D721Med (cell line): ENCODE measurements at places on chromosomes 6 and 20.

GRCh38 chr6:22470454-22471131 is 98.8 kb upstream of the HDGFL1 start:
- DNase-seq = no peak

GRCh38 chr6:34633785-34634184 is 62.8 kb downstream of the ILRUN start:
- DNase-seq = no peak

GRCh38 chr6:47335466-47335865 is 25.8 kb upstream of the TNFRSF21 start:
- no peak for DNase-seq

GRCh38 chr6:113650610-113650979 is 206.6 kb upstream of the MARCKS start:
- DNase-seq = no peak

DNA sequence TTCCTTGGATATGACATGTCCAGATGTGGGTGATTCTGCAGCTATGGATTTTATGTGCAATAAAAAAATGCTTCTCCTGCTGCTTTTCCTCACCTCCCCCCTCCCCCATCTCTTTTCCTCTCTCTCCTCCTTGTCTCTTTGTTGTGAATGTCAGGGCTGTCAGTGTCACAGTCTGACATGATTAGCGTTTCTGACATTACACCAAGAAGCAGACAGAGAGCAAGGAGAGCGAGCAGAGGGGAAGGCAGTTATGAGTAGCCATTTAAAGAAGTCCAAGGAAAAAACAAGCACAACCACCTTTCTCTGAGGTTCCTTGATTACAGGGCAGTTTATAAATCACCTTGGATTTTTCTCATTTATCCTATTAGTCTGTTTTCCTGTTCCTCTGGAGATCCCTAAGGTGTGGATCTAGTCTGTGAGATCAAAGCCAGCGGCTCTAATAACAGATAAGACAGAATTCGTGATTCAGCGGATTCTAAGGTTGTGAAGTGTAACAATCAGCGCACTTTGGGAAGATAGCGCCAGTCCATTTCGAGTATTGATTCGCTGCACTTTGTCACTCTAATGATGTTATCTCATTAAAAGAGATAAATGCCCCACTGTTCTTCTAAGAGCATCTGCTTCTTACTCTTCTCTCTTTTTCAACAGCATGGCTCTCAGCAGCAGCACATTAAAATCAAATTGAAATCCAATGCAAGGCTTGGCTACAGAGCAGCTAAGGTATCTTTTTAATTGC is 101.4 kb downstream of the BACH2 start:
- DNase-seq = no peak

GRCh38 chr20:47508278-47508677 is 6.6 kb downstream of the NCOA3 start:
- no peak for DNase-seq

- DNase-seq = no peak
Observed at GRCh38 chr6:9083108-9083507, 647.8 kb upstream of the SLC35B3 start.

- DNase-seq = no peak
Observed at GRCh38 chr6:156557251-156557910, 219.8 kb upstream of the ARID1B start.

DNA sequence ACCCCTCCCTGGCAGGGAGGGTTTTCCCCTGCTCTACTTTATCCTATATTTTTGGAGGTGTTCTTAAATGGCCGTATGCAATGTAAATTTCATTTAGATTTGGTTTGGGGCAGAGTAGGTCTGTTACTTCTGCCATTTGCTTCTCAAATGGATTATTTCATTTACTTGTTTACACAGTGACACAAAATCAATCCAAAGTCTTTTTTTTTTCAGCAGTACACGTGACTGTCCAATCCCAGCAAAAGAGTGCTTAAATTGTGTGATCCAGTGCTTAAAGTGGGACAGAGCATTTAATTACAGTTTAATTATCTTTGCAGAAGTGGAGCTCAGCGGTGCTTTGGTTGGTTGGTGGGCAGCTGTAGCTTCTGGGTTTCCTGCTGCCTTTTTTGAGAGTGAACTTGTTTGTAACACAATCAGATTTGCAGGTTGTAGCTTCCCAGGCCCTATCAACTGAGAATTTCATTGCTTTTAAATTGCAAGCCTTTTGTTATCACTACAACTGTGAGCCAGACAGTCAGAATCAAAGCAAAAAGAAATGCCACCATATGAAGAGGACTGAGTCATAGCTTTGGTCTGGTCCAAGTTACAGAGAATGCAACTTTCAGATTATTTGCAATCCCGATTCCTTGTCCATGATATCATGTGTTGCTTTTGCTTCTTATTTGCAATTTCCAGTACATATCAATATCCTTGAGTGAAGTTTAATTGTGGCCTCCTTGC is 216.9 kb downstream of the DOK5 start:
- no peak for DNase-seq

GRCh38 chr6:137867685-137868509 is 838 bp downstream of the TNFAIP3 start:
- DNase-seq = no peak

DNA sequence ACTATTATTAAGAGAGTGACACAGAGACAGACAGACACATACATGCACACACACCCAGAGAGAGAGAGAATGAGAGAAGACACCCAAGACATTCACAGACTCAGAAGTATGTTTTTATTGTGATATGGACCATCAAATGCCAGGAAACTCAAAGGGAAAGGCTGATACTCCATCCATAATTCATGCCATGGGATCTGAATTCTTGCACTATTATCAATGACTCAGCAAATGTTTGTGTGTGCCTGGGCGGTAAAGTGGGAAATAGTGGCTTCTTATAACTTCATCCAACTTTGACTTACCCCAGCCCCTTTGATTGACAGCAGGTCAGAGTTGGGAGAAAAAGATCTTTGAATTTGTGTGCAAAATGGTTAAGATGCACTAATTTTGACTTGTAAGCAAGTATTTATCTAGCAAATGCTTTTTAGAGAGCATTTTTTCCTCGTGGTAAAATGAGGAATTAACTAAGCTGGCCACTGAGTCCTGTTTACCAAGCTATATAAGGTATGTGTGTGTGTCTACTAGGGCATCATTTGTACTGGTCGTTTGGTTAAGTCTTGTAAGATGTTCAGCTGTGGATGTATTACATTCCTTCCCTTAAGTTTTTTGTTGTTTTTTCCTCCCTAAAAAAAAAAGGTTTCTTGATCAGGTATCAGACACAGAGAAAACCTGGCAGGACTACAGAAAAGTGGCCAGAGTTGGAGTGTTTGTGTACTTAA is 3.0 kb upstream of the CCN2 start:
- no peak for DNase-seq

- no peak for DNase-seq
Observed at GRCh38 chr20:40489886-40490285, 199.2 kb downstream of the MAFB start.

DNA sequence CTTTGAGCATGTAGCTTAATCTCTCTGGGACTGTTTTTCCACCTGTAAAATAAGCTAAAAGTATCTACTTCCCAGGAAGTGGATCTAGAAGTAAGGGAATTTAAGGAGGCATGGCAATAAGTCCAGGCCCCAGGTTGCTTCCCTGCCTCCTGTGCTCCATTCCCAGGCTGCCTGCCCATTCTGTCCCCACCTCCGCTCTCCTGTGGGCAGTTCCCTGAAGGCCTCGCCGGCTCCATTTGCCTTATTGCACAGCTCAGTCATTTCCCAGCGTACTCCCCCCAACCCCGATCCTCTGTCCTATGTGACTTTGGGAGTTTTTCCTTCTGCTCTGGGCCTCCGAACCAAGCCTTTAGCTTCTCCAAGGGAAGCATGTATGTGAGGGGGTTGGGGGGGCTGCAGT is 4.6 kb downstream of the SLC29A1 start:
- DNase-seq = no peak

DNA sequence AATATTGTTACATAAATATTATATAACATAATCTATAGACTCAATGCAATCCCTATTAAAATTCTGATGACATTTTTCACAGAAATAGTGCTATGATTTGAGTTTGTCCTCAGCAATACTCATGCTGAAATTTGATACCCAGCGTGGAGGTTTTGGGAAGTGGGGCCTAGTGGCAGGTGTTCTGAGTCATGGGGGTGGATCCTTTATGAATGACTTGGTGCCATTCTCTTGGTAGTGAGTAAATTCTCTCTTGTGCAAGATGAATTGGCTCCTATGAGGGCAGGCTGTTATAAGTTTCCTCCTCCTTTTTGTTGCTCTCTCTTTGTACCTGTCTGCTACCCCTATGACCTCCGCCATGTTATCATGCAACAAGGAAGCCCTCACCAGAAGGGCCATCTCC is 65.8 kb downstream of the SHPRH start:
- no peak for DNase-seq

DNA sequence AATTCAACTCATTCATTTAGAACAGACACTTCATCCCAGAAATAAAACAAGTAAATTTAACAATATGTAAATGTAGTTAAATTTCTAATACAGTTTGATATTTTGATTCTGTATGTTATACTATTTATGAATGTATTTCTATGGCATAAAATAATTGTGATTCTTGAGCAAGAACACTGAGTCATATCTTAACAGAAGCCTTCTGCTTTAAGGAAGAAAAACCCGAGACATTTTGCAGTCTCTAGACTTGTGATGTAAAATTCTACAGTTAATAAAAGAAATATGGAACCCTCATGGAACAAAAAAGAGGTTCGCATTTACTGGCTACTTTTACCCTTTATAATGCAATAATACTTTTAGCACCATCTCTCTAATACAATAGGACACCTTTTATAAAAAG is 47.9 kb upstream of the SCML4 start:
- no peak for DNase-seq

GRCh38 chr6:18154507-18155149 is at the start of gene TPMT:
Gene TPMT, minus strand, starts transcription at chr6:18155077. Its CDS starts 5,950 bp downstream, at chr6:18149127.
- DNase-seq = no peak

DNA sequence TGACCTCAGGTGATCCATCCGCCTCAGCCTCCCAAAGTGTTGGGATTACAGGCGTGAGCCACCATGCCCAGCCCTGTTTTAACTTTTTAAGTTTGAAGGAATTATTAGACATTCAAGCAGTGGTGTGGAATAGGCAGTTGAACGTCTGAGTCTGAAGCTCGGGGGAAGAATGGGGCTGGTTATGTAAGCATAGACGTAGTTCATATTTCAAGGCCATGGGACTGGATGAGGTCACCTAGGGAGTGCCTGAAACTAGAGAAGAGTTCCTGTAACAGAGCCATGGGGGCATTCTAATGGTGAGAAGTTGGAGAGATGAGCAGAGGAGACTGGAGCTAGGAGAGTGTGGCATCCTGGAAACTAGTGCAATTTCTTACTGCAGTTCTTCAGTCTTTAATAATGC is 6.4 kb downstream of the CDKAL1 start:
- no peak for DNase-seq

GRCh38 chr6:42280966-42281533 is 63.4 kb upstream of the MRPS10 start:
- DNase-seq = no peak

- no peak for DNase-seq
Observed at GRCh38 chr6:22362361-22362760, 65.5 kb upstream of the PRL start.

DNA sequence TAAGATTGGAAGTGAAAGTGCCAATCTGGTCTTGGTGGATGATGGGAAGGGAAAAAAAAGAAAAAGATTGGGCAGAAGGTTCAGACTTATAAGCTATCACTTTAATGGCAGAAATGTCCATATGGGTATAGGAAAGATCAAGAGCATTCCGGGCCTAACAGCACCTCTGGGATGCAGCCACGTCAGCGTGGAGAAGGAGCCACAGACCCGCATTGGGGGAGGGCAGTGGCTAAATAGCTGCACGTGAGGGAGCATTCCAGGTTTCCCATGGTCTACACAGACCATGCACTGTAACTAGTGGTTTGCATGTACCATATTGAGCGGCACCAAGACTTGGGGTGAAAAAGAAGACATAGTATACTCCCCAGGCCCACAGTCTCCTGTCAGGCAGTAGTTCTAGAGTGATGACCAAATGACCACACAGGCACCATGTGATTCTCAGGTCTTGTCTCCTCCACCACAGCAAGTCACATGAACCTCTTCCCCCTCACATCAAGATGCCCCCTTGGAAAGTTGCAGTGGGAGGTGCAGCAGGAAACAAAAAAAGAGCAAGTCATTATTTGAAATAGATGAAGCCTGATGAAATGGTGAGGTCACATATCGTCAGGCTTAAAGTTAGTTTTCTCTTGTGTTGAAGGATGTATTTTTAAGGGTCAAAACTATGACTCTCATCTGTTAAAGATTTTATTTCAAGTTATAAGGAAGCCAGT is 94.4 kb upstream of the TNFAIP3 start:
- no peak for DNase-seq

GRCh38 chr20:10621149-10621548 is 52.6 kb downstream of the JAG1 start:
- DNase-seq = no peak

DNA sequence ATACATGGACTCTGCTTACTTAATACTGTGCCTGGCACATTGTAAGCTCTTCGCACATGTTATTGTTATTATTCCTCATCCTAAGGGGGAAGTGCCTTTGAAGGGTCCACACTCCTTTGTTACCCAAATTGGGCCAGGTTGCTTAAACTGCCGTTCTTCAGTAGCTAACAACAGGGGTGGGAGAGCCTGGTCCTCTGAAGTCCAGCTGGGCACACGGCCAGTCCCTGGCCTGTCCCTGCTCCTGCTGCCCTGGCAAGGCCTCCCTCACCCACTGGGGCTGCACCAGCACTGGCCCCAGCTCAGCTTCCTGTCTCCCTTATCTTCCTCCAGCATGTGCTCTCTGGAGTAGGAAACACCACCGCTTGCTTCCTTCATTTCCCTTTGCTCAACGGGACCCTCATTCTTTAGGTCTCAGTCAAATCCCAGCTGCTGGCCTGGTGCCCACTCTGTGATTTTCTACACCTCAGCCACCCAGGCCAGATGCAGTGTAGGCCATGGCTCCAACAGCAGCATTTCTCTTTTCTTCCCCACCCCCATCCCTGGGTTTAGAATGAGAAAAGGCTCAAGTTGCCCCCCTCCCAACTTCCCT is 5.5 kb upstream of the PROCR start:
- no peak for DNase-seq

DNA sequence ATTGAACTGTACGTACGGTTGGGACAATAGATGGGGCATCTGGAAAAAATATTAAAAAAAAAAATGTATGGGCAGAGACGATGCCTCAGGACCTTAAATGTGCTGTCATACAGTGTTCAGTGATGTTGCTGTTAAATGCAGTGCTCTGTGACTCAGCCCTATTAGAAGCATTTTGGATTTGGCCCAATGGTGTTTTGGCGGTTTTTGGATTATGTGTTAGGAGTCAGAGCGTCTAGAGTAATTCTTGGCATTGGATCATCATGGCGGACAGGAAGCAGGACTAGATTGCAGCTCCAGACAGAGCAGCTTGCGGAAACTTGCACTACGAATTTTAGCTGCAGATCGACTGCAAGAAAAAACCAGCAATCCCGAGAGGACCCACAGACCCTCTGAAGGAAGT is 280.0 kb downstream of the SOX4 start:
- no peak for DNase-seq

- no peak for DNase-seq
Observed at GRCh38 chr6:37137201-37138090, 32.5 kb upstream of the PIM1 start.

GRCh38 chr20:37943501-37944455 is 40.9 kb downstream of the VSTM2L start:
- DNase-seq = no peak

GRCh38 chr6:117506180-117506835 is 23.8 kb downstream of the DCBLD1 start:
- DNase-seq = no peak
